ENCODE measurements at places on chromosomes 1 and 21.

DNA sequence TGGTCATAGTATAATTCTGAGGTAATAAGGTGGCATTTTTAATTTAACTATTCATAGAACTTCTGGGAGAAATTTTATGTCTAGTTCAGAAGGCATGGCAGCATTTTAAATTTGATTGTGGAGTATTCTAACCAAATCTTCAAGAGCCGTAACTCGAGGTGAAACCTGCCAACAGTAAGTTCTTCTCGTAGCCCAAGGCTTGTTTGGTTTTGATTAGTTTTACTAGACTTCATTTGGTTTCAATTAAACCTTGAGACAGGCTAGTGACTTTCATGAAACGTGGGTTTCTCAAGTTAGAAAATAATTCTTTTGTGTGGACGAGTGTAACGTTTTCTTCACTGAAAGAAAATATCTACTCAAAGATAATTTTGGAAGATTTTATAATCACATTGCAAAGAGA lies 395.5 kb downstream of the USP25 start:
- no peak for DNase-seq

DNA sequence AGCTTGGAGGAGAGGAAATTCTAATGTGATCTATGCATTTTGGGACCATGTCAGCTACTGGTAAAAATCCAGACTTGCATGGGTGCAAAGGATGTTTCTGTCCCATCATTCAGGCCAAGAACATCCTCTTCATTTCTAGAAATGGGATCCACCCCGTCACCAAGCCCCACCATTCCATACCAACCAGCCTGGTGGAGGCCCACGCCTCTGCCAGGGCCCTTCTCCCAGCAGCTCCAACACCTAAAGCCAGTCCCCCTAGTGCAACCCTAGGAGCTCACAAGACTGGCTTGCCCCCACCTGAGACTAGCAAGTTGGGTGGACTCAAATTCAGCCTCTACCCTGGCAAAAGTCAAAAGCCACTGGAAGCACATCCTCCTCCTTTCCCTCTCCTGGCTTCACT lies 1.9 kb downstream of the ARHGEF11 start:
- no peak for DNase-seq

DNA sequence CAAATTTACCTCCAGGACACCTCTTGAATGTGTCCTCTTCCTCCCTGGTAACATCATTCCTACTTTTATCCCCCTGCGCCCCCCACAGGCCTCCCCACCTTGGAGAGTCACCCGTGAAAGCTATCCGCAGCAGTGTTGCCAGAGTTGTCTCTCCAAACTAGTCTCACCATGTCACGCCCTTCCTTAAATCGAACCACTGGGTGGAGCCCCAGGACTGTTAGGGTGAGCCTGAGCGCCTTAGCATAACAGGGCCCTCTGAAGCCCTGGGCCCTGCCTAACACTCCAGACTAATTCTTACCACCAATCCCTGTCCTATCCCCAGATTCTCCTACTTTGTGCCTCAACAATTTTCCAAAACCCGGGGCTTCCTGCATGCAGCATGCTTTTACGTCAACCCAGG lies 35.0 kb downstream of the HSD3B2 start:
- peak; percentile 7 for DNase-seq

GRCh38 chr21:29638761-29639327 lies 301.0 kb downstream of the GRIK1 start:
- no peak for DNase-seq

- DNase-seq, result no peak
Observed at GRCh38 chr1:63713627-63714481, 60.0 kb upstream of the ROR1 start.

- DNase-seq, result peak; percentile 53
Observed at GRCh38 chr21:18157406-18157805, 87.2 kb upstream of the CHODL start.

GRCh38 chr1:104291156-104291555 lies 541.5 kb downstream of the AMY1C start:
- DNase-seq, result no peak

DNA sequence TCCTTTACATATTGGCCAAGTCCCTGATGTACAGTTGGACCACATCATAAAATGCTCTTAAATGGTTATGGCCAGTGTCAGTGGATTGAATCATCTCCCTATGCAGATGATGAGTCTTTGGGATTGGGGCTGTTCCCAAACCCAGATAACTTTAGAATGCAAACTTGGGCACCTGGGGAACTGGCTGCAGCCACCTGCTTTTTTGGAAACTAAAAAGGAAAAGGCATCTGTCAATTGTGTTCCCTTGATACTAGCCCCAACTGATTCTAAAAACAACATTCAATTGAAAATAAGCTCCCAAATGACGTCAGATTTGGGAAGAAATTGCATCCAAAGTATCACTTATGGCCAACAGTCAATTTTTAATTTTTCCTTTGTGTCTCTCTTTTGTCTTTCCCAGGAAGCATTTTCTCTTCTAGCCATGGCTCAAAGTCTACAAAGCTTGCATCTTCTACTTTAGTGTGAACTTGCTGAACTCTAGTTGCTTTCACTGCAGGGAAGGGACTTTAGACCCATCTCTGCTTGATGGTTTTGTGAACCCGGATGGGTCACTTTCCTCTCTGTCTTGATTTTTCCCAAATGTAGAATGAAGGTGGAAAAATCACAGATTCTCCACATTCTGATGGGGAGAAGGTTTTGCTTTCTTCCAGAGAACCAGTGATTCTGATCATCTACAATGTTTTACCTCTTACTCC lies 402.3 kb upstream of the USP24 start:
- peak; percentile 79 for DNase-seq

DNA sequence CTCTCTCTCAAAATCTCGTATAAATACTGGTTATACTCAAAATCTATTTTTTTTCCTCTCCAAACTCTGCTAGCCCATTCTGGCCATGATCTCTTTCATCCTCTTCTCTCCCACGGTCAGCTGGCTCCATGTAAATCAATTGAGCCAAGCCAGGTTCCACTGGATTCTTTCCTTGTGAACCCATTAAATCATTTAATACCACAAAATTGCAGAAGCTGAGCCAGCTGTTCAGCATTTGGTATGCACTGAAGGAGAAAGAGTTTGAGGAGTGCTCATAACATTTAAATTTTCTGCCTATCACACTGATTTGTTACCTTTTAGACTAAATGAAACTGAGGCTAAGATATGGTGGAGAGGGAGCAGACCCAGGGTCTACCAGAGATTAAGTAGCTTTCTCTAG lies 29.1 kb upstream of the TADA1 start:
- DNase-seq, result peak; percentile 92

DNA sequence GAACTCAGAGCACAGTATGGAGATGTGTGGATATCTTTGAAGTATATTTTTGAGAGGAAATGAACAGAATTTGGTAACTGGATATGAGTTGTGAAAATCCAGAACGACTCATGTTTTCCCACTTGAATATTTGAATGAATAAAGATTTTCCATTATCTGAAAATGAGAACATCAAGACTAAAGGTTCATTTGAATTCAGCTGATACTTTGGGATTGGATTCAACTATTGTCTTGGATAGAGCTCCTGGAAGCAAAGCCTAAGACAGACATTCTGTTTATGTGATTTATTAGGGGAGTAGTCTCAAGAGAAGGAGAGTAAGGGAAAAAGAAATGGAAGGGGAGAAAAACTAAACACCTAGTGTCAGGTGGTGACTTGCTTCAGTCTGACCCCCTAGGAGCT lies 256.0 kb upstream of the LYPLAL1 start:
- no peak for DNase-seq

- DNase-seq, result no peak
Observed at GRCh38 chr21:46157987-46158451, 2.6 kb upstream of the FTCD start.

DNA sequence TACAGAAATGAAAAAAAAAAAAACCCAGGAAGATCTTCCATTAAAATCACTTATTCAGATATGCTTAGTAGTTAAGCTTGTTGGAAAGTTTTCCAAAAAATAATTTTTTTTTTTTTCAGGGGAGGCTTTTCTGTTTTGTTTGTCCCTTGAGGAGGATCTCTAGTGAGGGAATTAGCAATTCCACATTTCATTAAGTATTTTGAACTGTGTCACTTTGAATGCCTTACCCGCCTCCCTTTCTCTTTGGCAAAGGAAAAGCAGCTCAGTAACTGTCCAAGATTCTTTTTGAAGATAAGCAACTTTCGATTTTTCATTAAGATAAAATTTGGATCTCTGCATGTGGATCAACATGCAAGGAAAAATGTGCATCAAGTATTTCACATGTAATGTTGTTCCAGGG lies 1.8 kb downstream of the NTNG1 start:
- no peak for DNase-seq

DNA sequence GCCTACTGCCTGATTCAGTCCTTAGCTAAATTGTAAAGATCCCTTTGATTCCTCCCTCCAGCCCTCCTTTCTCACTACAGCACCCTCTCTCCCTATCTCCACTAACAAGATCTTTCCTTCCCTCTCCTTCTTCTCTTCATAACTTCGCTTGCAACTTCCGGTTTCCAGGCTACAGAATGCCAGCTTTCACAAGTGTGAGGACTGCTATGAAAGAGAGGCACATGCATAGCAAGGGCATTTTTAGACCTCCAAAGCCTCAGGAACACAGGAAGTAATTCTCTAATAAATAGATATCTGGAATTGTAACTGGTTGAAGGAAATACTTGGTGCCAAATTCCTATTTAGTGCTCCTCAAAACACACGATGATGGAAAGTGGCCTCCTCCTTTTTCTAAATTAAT lies 196.7 kb downstream of the HLX start:
- no peak for DNase-seq

GRCh38 chr1:47650205-47650604 lies 212.4 kb downstream of the FOXD2 start:
- DNase-seq, result peak; percentile 48

- DNase-seq, result no peak
Observed at GRCh38 chr1:25442178-25442577, 11.5 kb downstream of the MACO1 start.

- DNase-seq, result no peak
Observed at GRCh38 chr1:234543442-234544086, 64.6 kb upstream of the TARBP1 start.

- no peak for DNase-seq
Observed at GRCh38 chr1:80910426-80910825, 890.3 kb upstream of the ADGRL2 start.

- DNase-seq, result peak; percentile 73
Observed at GRCh38 chr1:21335750-21336224, 45.5 kb upstream of the ECE1 start.

DNA sequence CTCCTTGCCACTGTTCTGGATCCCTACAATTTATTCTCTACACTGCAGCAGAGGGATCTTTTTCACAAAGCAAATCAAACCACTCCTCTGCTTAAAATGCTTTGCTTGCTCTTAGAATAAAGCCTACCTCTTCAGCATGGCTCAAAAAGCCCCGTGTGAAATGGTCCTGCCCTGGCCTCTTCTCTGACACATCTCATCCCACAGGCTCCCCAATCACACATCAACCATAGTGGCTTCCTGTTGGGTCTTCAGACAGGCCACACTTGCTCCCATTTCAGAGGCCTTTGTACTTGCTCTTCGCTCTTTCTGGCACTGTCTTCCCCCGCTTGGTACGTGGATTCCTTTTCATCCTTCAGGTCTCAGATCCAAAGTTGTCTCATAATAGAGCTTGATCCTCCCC lies 44.3 kb upstream of the PLXNA2 start:
- no peak for DNase-seq

GRCh38 chr1:216766633-216767327 lies 43.6 kb upstream of the ESRRG start:
- DNase-seq, result no peak

DNA sequence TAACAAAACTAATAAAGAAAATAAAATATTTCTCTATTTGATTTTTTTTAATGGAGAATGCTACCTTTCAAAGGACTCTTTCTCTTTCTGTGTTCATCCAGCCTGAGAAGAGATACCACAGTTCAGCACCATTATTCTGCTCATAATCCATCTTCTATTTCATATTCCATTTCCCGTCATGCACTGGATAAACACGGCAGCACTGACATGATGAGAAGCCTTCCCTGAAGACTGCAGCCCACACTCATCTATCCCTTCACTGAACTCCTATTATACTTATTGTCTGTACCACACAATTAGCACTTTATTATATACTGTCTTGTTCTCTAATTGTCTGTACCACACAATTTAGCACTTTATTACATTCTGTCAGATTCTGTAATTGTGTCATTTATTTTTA lies 10.7 kb upstream of the NPL start:
- no peak for DNase-seq

DNA sequence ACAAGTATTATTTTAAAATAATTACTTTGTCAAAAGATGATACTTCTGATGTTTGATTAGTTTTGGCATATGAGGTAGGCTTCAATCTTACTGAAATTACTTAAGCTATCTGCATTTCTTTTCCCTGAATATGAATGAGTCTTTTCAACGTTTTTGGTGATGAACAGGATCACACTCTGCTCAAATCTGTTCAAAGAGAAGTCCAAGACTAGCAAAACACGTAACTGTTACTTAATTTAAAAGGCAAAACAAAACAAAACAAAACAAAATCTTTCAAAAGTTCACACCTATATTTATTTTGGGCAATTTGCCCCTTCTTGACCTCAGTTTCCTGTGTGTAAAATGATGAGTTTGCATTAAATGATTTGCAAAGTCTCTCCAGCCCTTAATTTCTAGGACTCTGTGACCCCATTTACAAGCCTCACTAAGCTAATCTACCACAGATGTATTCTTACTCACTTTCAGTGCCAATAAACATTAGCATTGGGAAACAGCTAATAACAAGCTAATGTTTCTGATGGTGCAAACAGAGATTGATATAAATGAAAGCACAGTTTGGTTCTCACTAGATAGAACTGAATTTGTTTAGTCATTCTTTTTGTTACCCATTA lies 865.4 kb downstream of the LTN1 start:
- no peak for DNase-seq

GRCh38 chr1:114023377-114023776 lies 44.1 kb downstream of the OLFML3 start:
- DNase-seq, result peak; percentile 39

- DNase-seq, result peak; percentile 82
Observed at GRCh38 chr1:2300851-2301606, 72.9 kb downstream of the SKI start.

- DNase-seq, result no peak
Observed at GRCh38 chr1:214664651-214665433, 61.8 kb downstream of the CENPF start.

DNA sequence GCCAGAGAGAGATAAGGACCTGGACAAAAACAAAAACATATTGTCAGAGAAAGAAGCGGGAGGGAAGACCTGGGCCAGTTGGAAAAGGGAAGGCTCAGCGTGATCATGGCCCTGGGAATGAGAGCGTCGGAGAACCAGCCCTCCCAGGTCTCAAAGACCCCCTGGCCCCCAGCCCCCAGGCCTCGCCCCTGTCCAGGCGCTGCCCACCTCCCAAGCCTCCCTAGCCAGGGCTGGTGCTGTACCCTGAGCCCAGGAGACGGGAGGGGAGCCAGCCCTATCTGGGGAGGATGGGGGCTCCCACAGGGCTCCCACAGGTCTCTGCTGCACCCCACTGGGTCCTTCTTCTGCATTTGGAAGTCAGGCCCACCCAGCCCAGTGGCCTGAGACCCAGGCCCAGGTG lies 15.1 kb downstream of the CHD5 start:
- no peak for DNase-seq
